Dorsolateral prefrontal cortex (tissue), 122 donors: ENCODE measurements at places on chromosomes 13 and 19. TPM values are rescaled to one million over a fixed set of nuclear protein-coding genes. Genes with fewer than 3 reads are reported as not detected.

ZNF30 gene
- 7.0 TPM for total RNA-seq

ANGPTL4 gene
- total RNA-seq = 24.1 TPM

GGN gene
- total RNA-seq = 1.3 TPM

KANK3 gene
- 16.1 TPM for total RNA-seq

GRCh38 chr19:35715355-35715809, 2.4 kb upstream of the KMT2B start:
- DNase-seq = no peak

DNA sequence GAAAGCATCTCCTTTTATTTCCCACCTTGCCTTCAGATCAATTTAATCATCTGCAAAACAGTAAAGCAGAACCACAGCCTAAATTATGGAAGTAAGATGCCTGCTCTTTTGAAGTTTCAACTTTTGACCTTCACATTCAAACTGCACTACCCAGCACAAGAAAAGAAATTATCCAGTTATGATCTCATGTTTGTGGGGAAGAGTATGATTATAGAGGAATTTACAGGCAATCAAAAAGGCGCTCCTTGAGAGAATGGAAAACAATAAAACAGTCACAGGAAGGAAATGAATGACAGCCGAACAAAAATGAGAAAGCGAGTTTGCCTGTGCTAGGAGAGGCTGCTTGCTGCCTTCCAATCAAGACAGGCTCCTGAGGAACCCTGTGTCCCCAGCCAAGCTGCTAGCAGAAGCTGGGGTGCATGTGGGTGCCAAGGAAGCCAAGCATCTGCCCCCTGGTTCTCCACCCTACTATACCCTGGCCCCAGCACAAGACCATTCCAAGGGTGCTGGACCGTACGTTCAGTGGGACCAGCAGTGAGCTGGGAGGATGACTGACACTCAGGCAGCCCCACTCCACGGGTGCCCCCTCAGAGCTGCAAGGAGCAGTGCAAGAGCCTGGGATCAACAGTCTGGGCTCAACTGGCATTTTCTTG, 47.8 kb downstream of the PEPD start:
- peak; percentile 26 for DNase-seq
